Cardiac muscle cell (in vitro differentiated cells and primary cell): ENCODE measurements at places on chromosomes 12 and 14. TPM values are rescaled to one million over a fixed set of nuclear protein-coding genes. Genes with fewer than 3 reads are reported as not detected.

Gene ITPR2
- 1.3 and 5.1 TPM in 2 replicates for polyA plus RNA-seq

Gene AQP5
- 0.56 and 0.74 TPM in 2 replicates for polyA plus RNA-seq

Gene SMIM41
- not detected in 2 replicates for polyA plus RNA-seq

Gene PLEK2
- polyA plus RNA-seq: 0.59 and 0.92 TPM in 2 replicates

Gene CTSG
- polyA plus RNA-seq: not detected in 2 replicates

Gene EFS
- 16.7 and 22.2 TPM in 2 replicates for polyA plus RNA-seq
